ENCODE measurements at places on chromosomes 7 and 10. TPM values are rescaled to one million over a fixed set of nuclear protein-coding genes. Genes with fewer than 3 reads are reported as not detected.
A peak's percentile ranks its signal among the peaks of the same experiment; 100 is the strongest.

The YWHAG gene
- 51.3 TPM for total RNA-seq

The JAZF1 gene
- total RNA-seq, result 13.0 TPM

The CPN1 gene
- not detected for total RNA-seq

The OR2A1 gene
- 0.46 TPM for total RNA-seq

The NKX1-2 gene
- total RNA-seq, result not detected

The LIPF gene
- not detected for total RNA-seq

GRCh38 chr7:120837599-120837998 lies 20.3 kb downstream of the TSPAN12 start:
- H3K4me3 ChIP-seq, result no peak overlapping the region
- no peaks in the 10 kb centered on the region for H3K36me3 ChIP-seq
- peaks cover 10% of the 10 kb centered on the region for H3K4me1 ChIP-seq
- no peaks in the 10 kb centered on the region for H3K27me3 ChIP-seq
- no peak for DNase-seq
- H3K27ac ChIP-seq, result no peak overlapping the region

- H3K4me3 ChIP-seq, result no peak overlapping the region
- DNase-seq, result no peak
- H3K36me3 ChIP-seq, result no peaks in the 10 kb centered on the region
- H3K27me3 ChIP-seq, result no peaks in the 10 kb centered on the region
Observed at GRCh38 chr7:20998309-20998708, 211.6 kb upstream of the SP8 start.

GRCh38 chr7:79984210-79984609 lies 150.4 kb upstream of the GNAI1 start:
- H3K4me1 ChIP-seq, result no peaks in the 10 kb centered on the region
- H3K4me3 ChIP-seq, result no peak overlapping the region
- DNase-seq, result no peak
- no peaks in the 10 kb centered on the region for H3K27me3 ChIP-seq
- no peak overlapping the region for H3K27ac ChIP-seq

GRCh38 chr10:1316809-1317143 lies 260.6 kb downstream of the WDR37 start:
- H3K27me3 ChIP-seq, result no peaks in the 10 kb centered on the region
- no peak overlapping the region for H3K27ac ChIP-seq
- DNase-seq, result no peak
- no peaks in the 10 kb centered on the region for H3K4me1 ChIP-seq
- H3K36me3 ChIP-seq, result no peaks in the 10 kb centered on the region
- no peak overlapping the region for H3K4me3 ChIP-seq

DNA sequence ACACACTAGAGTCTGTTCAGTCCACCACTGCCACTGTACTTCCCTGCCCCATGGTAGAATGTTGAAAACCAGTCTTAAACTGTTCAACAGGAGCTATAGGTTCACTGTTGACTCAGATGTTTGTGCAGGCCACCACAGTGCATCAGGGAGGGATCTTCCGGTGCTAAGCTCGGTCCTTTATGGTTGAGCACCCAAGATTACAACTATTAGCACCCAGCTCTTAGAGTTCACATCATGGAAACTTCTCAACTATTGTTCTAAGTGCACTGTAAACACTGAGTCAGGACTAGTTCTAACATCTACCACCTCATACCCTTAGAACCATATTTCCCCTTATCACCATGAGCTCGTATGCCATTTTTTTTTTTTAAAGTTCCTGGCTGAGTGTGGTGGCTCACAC lies 97.1 kb upstream of the MXI1 start:
- H3K4me3 ChIP-seq, result no peak overlapping the region
- H3K27me3 ChIP-seq, result no peaks in the 10 kb centered on the region
- H3K4me1 ChIP-seq, result no peaks in the 10 kb centered on the region

GRCh38 chr7:18290223-18290622 lies 205.3 kb upstream of the HDAC9 start:
- no peaks in the 10 kb centered on the region for H3K36me3 ChIP-seq
- peaks cover 4% of the 10 kb centered on the region for H3K4me1 ChIP-seq
- H3K27me3 ChIP-seq, result no peaks in the 10 kb centered on the region

DNA sequence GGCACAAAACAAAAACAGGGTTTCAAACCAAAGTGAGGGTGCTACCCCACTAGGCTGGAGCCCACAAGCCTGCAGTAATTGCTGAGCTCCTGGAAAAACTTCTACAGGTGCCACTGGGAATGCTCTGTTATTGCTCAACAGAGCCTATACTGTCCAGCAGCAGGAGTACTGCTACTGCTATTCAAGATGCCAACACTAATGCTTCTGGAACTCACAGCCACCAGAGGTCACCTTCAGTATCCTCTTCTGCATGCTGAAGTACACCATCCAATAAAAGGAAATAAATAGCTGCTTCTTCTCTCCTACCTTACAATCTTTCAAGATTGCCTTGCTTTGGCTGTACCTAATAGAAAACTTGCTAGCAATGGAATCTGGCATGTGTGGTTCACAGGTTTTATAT lies 222.0 kb downstream of the LRRN3 start:
- DNase-seq, result no peak
- H3K36me3 ChIP-seq, result no peaks in the 10 kb centered on the region
- H3K4me3 ChIP-seq, result no peak overlapping the region
- H3K4me1 ChIP-seq, result no peaks in the 10 kb centered on the region
- H3K27ac ChIP-seq, result no peak overlapping the region

DNA sequence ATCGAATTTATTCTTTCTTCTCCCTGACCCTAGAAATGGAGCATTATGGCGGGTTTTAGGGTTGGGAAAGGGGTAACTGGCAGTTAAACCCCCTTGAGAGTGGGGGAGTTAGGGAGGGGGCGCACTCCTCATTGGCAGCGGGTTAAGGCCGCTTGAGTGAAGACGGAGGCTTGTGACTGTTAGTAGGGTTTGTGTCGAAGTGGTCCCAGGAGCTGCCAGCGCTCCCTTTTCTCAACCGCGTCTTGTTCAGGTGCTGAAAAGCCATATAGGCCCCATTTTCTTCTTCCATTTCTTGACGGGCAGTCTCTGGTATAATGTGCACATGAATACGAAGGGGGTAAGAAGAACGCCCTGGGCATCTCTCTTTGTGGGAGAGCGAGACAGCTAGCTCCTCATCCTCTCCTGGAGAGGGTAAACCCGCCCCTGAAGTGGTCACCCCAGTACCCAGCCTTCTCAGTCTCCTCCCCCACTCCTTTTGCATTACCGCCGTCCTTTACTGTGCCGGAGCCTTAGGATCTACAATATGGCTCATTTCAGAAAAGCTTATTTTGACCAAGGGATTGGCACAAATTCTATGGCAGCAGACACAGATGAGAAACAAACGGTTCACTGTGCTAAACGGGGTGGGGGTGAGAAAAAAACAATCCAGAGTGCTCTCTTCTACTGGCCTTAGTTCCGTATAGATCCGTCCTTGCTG lies 836 bp downstream of the KMT2E start:
- peak; percentile 68 for DNase-seq
- H3K36me3 ChIP-seq, result no peaks in the 10 kb centered on the region
- no peaks in the 10 kb centered on the region for H3K27me3 ChIP-seq
- peaks cover 22% of the 10 kb centered on the region for H3K4me1 ChIP-seq
- H3K4me3 ChIP-seq, result peak overlapping the region; percentile 67
- H3K27ac ChIP-seq, result peak overlapping the region; percentile 100

GRCh38 chr10:75825661-75826060 lies 394.2 kb downstream of the LRMDA start:
- H3K27ac ChIP-seq, result no peak overlapping the region
- no peaks in the 10 kb centered on the region for H3K27me3 ChIP-seq
- no peaks in the 10 kb centered on the region for H3K4me1 ChIP-seq
- no peaks in the 10 kb centered on the region for H3K36me3 ChIP-seq
- no peak for DNase-seq

DNA sequence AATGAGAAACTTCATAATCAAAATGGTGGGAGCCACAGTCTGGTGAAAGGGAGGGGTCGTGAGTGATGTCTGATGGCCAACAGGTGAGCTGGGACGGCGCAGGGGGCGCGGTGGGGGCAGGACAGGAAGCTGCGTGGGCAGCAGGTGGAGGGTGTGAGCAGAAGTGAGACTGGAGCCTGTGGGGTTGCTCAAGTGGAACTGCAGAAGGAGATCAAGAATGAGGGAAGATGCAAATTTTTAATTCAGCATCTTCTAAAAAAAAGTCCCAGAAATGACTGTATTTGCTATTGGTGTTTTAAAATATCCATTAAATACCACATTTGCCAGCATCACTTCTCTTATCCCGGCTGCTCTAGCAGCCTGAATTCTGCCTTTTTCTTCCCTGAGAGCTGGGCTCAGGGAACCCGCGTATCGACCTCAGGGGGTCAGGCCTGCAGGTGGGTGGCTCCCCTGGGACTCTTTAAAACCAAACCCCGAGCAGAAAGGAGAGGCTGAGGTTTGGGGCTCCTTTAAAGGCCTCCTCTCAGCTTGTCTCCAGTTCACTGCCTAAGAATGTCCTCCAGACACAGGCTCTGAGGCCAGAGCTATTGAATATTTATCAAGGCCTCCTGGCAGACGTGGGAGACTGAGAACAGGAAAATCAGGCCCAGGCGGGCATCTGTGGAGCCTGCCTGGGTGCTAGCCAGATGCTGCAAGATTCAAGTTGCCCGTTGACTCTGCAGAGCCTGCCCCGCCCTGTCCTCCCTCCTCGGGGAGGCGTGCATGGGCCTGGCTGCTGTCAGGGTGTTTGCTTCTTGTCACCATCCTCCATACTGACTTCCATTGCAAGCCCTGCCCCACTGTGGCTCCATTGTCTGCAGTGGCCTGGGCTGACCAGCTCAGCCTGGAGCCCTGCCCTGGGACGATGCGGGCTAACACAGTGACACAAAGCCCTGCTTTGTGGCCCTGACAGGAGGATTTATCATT lies 53.9 kb downstream of the SYPL1 start:
- DNase-seq, result peak; percentile 83
- no peak overlapping the region for H3K27ac ChIP-seq
- H3K4me3 ChIP-seq, result no peak overlapping the region

DNA sequence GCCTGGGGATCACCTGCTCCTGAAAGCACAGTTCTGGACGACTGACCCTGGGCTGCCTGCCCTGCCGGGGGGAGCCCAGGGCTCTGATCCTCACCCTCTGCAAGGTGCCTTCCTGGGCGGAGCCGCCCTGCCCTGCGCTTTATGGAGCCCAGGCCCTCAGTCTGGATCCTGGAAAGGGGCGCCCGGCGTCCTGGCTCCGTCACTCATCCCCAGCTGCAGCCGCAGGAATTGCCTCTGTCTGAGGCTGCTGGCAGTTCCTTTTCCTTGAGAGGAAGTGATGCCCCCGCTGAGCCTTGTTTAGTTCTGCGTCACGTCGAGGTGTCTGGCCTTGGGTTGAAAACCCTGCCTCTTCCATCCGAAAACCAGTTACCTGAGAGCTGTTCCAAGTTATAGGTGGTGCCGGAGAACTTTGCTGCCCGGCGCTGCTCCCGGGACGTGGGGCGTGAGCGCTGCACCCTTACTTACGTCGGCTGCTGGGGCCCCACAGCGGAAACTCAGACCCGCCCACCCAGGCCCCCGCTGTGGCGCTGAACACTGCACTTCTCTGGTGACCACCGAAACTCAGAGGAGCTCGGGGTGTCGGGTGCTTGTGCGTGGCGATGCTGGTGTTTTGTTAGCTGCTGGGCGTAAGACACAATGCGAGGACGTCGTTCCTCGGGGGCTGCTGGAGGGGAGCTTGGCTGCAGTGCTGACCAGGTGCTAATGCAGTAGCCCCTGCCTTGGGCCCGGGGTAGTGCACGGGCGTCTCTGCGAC lies 5.4 kb downstream of the MAFK start:
- H3K27ac ChIP-seq, result peak overlapping the region; percentile 98
- H3K4me1 ChIP-seq, result peaks cover 59% of the 10 kb centered on the region
- no peak overlapping the region for H3K4me3 ChIP-seq
- peaks cover 15% of the 10 kb centered on the region for H3K36me3 ChIP-seq
- peak; percentile 82 for DNase-seq

DNA sequence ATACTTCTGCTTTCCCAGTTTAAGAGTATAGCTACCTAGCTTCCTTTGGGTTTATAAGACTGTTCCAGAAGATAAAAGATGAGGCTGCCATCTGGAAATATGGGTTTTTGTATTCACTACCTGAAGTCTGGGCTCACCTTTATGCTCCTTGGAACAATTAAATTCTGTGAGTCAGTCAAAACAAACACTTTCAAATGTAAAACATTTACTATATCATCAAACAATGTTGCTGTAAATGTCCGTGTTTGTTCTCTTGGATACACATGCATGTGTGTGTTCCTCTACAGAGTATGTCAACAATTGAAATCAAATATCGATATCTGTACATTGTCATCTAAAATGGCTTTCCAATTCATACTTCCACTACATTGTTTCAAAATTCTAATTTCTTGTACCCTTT lies 525.6 kb downstream of the MDFIC start:
- H3K27ac ChIP-seq, result no peak overlapping the region
- no peak overlapping the region for H3K4me3 ChIP-seq
- no peaks in the 10 kb centered on the region for H3K36me3 ChIP-seq
- no peak for DNase-seq

- H3K4me3 ChIP-seq, result peak within 1 kb of the TSS; percentile 54
- no peaks in the 10 kb centered on the region for H3K27me3 ChIP-seq
- DNase-seq, result no peak
- no peak within 1 kb of the TSS for H3K27ac ChIP-seq
Observed at GRCh38 chr10:115093286-115093775, at the start of gene ATRNL1. TSS of gene ATRNL1 (plus strand) at chr10:115093365. CDS start at chr10:115093751, 386 bp downstream.

DNA sequence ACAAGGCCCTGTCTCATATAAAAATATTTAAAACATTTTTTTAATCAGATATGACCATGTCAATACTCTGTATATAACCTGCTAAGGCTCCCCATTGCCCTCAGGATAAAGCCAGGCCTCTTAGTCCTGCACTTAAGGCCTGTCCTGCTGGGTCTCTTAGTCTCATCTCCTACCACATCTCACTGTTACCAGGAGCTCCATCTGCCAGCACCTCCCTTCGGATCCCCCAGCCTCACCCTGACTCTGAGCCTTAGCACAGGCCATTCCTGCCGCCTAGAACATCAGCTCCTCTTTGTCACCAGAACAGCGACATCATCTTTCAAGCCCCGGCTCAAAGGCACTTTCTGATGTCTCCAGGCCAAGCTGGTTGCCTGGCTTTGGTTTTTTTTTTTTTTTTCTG lies 25.7 kb upstream of the GTF2IRD1 start:
- no peaks in the 10 kb centered on the region for H3K4me1 ChIP-seq
- H3K27me3 ChIP-seq, result no peaks in the 10 kb centered on the region
- H3K27ac ChIP-seq, result no peak overlapping the region

DNA sequence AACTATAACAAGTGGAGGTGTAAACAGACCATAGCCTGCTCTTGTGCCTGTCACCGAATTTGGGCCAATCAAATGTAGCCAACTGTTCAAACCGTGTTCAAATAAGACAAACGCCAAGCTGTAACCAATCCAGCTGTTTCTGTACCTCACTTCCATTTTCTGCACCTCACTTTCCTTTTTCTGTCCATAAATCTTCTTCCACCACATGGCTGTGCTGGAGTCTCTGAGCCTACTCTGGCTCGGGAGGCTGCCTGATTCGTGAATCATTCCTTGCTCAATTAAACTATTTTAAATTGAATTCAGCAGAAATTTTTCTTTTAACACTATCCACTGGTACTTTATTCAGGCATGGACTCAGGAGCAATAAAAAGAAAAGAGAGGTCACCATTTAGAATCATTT lies 29.9 kb upstream of the COL1A2 start:
- H3K4me3 ChIP-seq, result no peak overlapping the region
- no peaks in the 10 kb centered on the region for H3K27me3 ChIP-seq
- no peak for DNase-seq
- H3K36me3 ChIP-seq, result no peaks in the 10 kb centered on the region
- H3K27ac ChIP-seq, result no peak overlapping the region

- H3K27ac ChIP-seq, result no peak overlapping the region
- H3K27me3 ChIP-seq, result no peaks in the 10 kb centered on the region
- no peak for DNase-seq
- no peaks in the 10 kb centered on the region for H3K4me1 ChIP-seq
- H3K4me3 ChIP-seq, result no peak overlapping the region
Observed at GRCh38 chr10:11720260-11720741, 21.9 kb upstream of the ECHDC3 start.

Measured in upper lobe of left lung (tissue), 6 donors.